ENCODE measurements at places on chromosomes 16 and 17. TPM values are rescaled to one million over a fixed set of nuclear protein-coding genes. Genes with fewer than 3 reads are reported as not detected.

Gene SLC25A19
- 8.8 TPM for total RNA-seq

Gene CDH5
- 9.9 TPM for total RNA-seq

Gene ABCA6
- 6.2 TPM for total RNA-seq

Gene PIPOX
- 10.1 TPM for total RNA-seq

Gene KLHL10
- total RNA-seq = not detected

Gene TBC1D3G
- not detected for total RNA-seq
